Stimulated activated CD4-positive, alpha-beta T cell treated with anti-CD3 and anti-CD28 coated beads, Interleukin-2, amount 100 ng/mL, for 24 hours (primary cell): ENCODE measurements at places on chromosomes 5 and 9.

GRCh38 chr5:64595031-64595855 lies 89.4 kb downstream of the RGS7BP start:
- no peak for DNase-seq

DNA sequence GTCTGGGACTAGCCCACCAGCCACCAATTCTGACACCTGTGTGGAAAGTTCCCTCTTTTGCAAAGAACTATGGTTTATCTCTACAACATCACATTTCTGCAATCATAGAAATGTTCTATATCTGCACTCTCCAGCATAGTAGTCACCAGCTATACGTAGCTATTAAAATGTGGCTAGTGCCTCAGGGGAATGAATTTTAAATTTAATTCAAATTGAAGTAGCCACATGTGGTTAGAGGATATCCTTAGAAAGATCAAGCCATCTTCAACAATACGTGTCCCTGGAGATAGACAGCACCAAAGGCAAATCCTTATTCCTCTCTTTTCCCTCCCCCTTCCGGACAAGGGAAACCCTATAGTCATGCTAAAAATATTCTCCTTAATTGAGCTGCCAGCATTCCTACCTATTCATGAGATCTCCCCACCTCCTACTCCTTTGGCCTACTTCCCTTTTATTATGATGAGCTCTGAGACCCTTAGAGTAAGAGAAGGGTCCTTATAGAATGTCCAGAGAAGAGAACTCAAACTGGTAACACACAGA lies 11.1 kb downstream of the LCP2 start:
- DNase-seq, result no peak

- no peak for DNase-seq
These were observed 46.7 kb upstream of the MAMDC2 start for GRCh38 chr9:69996967-69997366.

DNA sequence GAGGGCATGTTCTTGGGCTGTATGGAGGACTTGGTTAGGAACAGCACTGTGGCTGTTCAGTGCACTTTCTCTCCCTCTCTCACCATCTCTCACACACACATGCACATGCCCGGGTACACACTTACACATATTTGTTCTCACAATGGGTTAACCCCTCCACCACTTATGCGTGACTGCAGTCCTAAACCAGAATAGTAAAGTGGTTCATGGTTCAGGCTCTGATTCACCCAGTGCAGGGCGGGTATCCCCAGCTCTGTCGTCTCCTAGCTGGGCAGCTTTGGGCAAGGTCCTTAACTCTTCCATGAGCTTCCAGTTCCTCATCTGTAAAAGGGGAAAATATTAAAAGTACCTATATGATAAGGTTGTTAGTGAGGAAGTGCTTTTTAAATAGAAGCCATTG lies 45.3 kb upstream of the GALNT10 start:
- DNase-seq, result no peak

- DNase-seq, result no peak
These were observed 8.9 kb downstream of the WNK2 start for GRCh38 chr9:93192721-93193387.

GRCh38 chr5:82387001-82387818 lies 109.1 kb upstream of the RPS23 start:
- DNase-seq, result no peak

- no peak for DNase-seq
These were observed 133.9 kb downstream of the GIN1 start for GRCh38 chr5:102986074-102986473.

- no peak for DNase-seq
These were observed 56.7 kb downstream of the PIK3R1 start for GRCh38 chr5:68272289-68272688.

- DNase-seq, result no peak
These were observed 20.5 kb upstream of the JAK2 start for GRCh38 chr9:4964540-4964939.

- DNase-seq, result no peak
These were observed 18.2 kb upstream of the CDC20B start for GRCh38 chr5:55191165-55191564.

DNA sequence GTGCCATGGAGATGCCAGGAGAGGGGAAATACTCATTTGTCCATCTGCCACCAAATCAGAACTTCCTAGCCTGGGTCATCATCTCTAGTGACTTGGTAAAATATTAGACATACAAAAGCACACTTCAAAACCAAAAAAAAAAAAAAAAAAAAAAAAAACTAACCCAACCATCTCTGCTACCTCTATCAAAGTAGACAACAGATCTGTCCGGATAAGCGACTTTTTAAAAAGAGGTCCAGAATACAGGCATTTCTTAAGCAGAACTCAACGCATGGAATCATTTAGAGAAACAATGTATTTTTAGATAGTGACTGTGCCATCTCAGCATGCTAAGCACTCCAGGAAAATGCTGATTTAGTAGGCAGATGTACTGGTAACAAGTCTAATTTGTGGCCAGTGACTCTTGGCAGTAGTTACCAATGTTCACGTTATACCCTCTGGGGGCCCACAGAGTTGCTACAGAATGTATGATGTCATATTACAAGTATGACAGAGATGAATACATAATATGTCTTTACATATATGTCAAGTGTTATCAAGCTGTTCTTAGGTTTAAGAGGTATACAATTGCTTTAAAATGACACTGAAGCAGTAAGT lies 107.8 kb downstream of the SMIM23 start:
- DNase-seq, result no peak

GRCh38 chr5:111748304-111748763 lies 8.7 kb downstream of the NREP start:
- no peak for DNase-seq

DNA sequence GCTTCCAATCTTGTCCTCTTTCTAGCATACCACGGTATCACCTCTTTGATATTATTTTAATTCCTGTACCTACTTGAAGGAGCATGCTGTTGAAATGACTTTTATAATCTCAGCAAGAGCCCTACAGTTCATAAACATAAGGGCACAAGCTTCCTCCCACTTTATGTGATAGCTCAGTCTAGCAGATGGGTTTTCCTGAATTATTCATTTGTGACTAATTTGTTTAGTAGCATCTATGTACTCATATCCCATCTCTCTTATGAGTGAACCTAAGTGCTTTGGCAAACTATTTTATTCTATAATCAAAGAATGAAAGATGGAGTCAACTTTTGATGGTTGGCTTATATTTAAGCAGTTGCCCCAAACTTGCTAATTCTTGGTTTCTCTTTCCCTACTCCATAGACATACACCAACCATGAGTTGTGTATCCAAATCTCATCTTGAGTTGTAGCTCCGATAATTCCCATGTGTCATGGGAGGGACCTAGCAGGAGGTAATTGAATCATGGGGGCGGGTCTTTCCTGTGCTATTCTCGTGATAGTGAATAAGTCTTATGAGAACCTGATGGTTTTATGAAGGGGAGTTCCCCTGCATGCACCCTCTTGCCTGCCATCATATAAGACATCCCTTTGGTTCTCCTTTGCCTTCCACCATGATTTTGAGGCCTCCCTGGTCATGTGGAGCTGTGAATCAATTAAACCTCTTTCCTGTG lies 17.7 kb downstream of the TXNDC8 start:
- DNase-seq, result no peak

GRCh38 chr5:132491368-132492364 lies 1.1 kb upstream of the IRF1 start:
- DNase-seq, result peak; percentile 47

DNA sequence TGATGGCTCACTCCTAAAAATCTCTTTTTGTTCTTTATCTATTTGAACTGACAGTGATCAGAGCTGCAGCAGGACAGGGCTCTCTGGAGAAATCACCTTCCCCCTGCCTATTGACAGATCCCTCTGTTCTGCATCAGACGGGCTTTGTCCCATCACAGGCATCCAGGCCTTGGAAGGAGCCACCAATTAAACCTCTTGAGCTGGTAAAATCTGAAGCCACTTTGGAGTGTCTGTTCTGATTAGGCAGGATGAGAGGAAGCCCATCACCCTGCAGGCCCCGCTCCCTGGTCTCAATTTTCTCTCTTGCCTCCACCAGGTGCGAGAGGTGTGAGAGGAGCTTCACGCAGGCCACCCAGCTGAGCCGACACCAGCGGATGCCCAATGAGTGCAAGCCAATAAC lies 97.7 kb downstream of the PRDM6 start:
- DNase-seq, result no peak
